ENCODE measurements at places on chromosomes 3 and 15.
A peak's percentile ranks its signal among the peaks of the same experiment; 100 is the strongest.

DNA sequence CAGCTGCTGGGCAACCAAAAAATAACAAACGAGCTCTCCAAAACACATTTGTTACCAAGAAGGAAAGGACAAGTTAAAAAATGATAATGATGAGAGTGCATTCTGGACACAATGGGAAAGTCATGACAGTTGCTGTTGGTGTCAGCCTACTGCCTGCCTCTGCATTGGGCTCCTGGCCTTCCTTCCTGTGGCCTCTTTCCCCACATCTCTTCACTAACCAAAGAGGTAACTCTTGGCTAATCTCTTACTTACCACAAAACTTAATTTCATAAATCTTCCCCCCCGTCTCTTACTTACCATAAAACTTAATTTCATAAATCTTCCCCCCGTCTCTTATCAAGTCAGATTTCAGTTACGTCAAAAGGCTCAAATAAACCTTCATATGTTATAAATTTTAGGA, 58.6 kb downstream of the AGTR1 start:
- DNase-seq = no peak

DNA sequence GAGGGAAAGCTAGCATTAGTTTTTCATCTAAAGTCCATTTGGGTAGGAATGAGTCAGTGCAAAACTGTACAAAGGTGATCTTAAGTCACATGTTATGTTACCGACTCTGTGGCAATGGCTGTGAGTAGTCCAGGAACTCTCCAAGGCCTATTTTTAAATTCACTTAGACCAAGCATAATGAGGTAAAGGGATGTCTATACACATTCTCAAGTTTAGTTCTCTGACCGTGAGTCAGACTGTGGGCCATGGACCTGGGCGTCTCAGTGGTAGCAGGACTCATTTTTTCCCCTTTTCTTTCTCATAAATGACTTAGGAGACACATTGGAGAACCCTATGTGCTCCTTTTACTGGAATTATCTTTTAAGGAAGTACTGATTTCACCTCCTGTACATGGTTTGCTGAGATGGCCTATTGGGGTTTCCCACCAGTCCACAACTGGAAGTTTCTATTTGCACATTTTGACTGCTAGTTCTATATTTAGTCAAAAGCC, 488.7 kb upstream of the TPRG1 start:
- no peak for DNase-seq

- peak; percentile 21 for DNase-seq
Observed at GRCh38 chr3:125129512-125129997, 73.8 kb upstream of the HEG1 start.

GRCh38 chr15:62502451-62502850, 337.4 kb upstream of the C2CD4B start:
- DNase-seq = no peak

DNA sequence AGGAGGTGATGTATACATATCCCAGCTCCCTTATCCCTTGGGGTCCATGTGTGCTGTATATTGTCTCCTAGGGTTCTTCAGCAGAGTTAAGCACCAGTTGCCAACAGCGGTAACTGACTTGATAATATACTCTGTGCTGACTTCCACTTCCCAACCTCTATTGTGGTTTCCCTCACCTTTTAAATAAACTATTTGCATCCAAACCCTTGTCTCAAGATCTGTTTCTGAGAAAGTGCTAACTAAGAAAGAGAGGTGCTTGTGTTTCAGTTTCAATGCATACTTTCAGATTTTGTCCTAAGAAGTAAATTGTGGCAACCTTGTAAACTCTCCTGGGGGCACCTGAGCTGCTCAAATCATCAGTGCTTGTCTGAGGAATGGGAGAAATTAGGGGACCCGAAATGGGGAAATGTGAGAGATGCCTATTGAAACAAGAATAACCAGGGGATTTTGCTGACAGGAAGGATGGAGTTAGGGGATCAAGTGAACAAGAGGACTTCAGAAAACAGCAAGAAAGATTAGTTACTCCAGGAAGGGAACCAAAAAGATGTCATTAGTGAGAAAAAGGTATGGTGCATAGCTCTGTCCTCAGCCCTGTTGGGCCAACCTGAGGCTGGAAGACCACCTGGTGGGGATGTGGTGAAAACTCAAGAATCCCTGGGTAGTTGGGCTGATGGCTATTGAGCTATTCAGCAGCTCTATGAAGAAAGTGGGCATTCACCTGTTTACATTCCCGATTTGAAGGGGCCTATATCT, 50.9 kb upstream of the MRPL3 start:
- DNase-seq = no peak

GRCh38 chr15:89225588-89225987, 4.2 kb upstream of the RLBP1 start:
- DNase-seq = no peak

GRCh38 chr3:27577504-27577903, 93.3 kb upstream of the SLC4A7 start:
- no peak for DNase-seq

DNA sequence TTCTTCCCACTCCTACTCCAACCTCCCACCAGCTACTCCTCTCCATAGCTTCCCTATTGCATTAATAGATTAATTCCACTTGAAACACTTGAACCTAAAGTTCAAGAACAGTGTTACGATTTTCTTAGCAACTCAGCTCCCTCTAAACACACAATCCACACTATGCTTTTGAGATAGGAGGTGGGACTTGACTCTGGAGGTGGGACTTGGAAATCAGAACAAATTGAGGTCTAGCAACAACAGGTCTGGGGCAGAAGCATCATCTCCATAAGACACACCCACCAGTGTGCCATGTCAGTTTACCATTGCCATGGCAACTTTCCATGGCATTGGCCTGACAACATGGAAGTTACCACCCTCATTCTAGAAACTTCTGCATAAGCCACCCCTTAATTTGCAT, 336.5 kb upstream of the ALCAM start:
- DNase-seq = no peak

- no peak for DNase-seq
Observed at GRCh38 chr3:126523745-126524428, at the start of gene CHST13. CHST13 (plus strand) TSS chr3:126524155; CDS start chr3:126524333, 178 bp downstream.

GRCh38 chr15:59282515-59283337, 76.1 kb downstream of the LDHAL6B start:
- DNase-seq = no peak

- DNase-seq = peak; percentile 45
Observed at GRCh38 chr3:12479919-12480427, 4.3 kb upstream of the TSEN2 start.

- no peak for DNase-seq
Observed at GRCh38 chr15:64695561-64695992, 79.8 kb downstream of the RBPMS2 start.

DNA sequence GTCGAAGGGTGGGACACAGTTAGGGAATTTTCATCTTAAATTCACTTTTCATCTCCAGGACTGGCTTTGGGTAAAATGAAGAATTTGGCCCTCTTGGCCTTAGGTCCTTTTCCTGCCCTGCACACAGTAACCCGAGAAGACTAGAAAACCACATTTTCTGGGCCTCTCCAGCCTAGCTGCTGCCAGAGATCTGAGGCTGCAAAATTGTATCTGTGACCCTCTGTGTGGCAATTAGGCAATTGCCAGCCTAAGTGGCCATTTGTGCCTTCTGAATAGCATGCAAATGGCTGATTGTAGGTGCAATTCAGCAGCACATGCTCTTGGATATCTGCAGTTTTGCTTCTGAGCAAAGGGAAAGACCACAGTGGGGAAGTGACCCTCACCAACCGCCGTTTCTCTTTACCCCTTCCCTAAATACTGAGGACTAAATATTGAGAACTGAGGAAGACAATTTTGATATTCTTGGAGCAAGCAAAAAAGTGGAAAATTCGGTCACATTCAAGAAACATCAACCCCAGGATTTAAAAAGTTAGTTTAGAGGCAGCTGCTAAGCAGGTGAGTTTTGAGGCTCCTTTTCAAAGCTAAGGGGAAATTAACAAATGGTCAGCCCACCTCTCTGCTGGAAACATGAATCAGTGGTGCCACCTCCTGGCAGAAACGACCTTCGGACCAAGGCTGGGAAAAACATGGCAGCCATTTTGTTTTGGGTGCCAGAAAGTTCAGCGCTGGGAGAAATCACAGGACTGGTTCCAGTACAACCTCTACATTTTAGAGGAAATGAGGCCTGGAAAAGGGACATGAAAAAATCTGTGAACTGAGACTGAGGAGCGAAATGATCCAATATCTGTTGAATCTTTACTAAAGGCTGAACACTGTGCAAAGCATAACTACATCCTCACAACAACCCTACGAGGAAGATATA, 56.6 kb upstream of the PRTG start:
- no peak for DNase-seq

DNA sequence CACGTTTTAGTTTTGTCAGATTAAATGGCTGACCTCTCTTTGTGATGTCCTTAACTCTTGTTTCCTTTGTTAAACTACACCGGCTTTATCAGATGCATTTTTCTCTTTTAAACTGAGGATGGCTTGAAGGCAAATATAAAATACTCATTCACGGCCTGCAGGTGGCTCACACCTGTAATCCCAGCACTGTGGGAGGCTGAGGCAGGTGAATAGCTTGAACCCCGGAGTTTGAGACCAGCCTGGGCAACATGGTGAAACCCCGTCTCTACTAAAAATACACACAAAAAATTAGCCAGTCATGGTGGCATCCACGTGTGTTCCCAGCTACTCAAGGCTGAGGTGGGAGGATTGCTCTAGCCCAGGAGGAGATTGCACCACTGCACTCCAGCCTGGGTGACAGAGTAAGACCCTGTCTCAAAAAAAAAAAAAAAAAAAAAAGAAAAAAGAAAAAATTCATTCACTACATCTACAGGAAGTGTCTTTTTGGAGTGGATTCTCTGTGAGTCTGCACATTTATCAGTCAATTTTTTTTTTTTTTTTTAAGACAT, 34.7 kb upstream of the SACM1L start:
- DNase-seq = no peak

- no peak for DNase-seq
Observed at GRCh38 chr3:127674790-127675189, 2.0 kb downstream of the ABTB1 start.

DNA sequence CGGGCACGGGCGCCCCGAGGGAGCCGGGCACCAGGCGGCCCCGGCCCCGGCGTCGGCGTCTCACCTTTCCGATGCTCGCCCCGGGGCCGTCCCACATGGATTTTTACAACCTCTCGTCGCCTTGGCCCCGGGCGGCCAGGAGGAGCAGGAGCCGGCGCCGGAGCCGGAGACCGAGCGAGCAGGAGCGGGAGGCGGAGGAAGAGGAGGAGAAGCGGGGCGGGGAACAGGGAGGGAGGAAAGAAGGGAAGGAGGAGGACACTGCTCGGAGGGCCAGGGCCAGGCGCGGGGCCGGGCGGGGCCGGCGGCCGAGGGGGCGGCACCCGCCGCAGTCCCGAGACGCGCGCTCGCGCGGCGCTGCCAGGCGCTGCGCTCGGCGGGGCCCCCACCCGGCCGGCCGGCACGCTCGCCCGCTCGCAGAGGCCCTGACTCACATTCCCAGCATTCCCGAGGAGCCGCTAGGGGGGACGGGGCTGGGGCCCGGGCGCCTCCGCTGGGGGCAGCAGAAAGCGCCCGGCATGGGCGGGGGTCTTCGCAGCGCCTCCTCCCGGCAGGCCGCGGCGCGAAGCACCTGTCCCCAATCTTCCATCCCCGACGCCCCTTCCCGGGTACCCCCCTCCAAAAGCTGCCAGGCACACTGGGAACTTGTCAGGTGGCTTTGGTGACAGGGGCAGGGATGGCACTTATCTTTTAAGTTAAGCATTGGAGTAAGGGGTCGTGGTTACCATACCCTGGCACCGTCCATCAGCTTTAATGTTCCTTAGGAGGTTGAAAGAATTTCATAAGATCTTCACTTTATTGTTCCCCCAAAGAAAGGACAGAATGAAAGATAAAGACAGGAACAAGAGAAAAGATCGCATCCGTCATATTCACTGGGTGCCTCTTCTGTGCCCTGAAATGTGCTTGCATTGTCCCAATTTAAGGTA, at the start of gene ERC2:
Gene ERC2 (minus strand): TSS at position 284 of the 923 bp plus-strand sequence.
- DNase-seq = peak; percentile 29

DNA sequence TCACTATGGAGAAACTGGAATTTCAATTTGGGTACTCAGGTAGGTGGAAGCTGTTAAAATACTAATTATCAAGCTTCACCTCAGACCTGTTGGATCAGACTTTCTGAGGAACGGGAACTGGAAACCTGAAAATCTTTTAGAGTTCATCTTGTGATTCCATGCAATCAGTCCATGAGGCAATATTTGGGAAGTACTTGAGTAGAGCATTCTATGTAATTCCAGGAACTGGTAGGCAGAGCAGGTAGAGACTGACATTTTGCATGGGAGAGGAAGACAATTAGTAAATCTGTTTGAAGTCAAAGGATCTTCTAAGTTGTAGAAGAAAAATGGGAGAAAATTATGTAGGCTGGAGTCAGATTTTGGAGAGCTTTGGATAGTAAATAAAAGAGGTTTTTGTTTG, 43.1 kb downstream of the FGF7 start:
- DNase-seq = no peak

GRCh38 chr3:69066121-69066520, 14.0 kb upstream of the TMF1 start:
- DNase-seq = no peak

GRCh38 chr3:50749822-50750221, 75.1 kb downstream of the DOCK3 start:
- DNase-seq = no peak

- no peak for DNase-seq
Observed at GRCh38 chr3:18438586-18438985, 13.4 kb upstream of the SATB1 start.

GRCh38 chr15:57797110-57797509, 90.6 kb downstream of the POLR2M start:
- DNase-seq = no peak

- no peak for DNase-seq
Observed at GRCh38 chr3:59540696-59541095, 490.9 kb upstream of the CFAP20DC start.

DNA sequence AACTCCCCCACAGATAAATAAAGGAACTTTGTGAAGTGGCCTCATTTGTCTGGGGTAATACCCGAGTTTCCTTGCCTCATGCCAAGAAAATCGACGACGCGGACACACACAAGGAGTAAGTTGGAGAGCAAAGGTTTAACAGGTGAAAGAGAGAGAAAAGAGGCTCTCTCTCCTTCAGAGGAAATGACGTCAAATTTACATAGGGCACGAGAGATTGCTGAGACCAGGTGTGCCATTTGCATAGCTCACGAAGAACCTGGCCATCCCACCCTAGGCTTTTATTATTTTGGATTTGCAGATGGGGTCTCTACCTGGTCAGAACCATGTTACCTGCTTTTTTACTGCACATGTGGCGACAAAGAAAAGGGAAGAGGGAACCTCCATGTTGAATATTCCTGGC, 49.3 kb upstream of the IGF2BP2 start:
- DNase-seq = no peak

- no peak for DNase-seq
Observed at GRCh38 chr3:74139648-74140047, 474.8 kb downstream of the CNTN3 start.

- no peak for DNase-seq
Observed at GRCh38 chr3:23741036-23741706, 64.6 kb upstream of the UBE2E1 start.

DNA sequence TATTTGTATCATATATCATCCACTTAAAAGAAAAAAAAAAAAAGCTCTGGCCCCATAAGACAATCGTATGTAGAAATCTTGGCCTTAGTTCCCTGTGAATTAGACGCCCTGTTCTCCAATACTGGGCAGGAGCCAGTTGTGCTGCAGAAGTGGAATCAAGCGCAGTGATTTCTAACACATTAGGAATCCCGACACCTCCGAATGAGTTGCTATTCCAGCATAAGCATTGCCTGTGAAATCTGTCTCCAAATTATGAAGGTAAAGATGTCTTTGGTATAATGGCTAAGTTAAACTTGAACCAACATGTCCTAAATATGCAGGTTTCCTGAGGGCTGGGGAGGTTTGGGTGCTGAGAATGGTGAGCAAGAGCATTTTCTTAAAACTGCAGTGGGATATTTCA, 199.4 kb upstream of the ARRDC4 start:
- DNase-seq = no peak

- no peak for DNase-seq
Observed at GRCh38 chr3:94019659-94020058, 8.7 kb downstream of the STX19 start.

- DNase-seq = peak; percentile 66
Observed at GRCh38 chr3:146189519-146190173, 28.7 kb upstream of the PLOD2 start.
